GM12865 (cell line): ENCODE measurements at places on chromosomes 3 and 15.

- no peak for DNase-seq
Measured at GRCh38 chr3:8152821-8153418, 348.7 kb upstream of the LMCD1 start.

DNA sequence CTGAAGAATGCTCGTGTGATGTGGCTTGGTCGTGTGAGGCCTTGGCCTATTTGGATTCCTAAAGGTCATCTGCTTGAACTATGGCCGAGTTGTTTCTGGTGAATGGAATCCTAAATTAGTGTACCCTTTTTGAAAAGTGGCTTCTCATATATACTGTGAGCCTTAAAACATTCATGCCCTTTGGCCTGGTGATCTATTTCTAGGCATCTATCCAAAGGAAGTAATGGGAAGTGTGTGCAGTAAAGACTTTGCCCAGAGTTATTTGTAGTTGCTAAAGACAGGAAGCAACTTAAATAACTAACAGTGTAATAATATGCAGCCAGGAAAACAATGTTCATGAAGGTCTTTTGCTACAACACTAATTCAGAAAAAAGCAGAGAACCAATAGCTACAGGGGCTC is 3.0 kb downstream of the DGKG start:
- no peak for DNase-seq

DNA sequence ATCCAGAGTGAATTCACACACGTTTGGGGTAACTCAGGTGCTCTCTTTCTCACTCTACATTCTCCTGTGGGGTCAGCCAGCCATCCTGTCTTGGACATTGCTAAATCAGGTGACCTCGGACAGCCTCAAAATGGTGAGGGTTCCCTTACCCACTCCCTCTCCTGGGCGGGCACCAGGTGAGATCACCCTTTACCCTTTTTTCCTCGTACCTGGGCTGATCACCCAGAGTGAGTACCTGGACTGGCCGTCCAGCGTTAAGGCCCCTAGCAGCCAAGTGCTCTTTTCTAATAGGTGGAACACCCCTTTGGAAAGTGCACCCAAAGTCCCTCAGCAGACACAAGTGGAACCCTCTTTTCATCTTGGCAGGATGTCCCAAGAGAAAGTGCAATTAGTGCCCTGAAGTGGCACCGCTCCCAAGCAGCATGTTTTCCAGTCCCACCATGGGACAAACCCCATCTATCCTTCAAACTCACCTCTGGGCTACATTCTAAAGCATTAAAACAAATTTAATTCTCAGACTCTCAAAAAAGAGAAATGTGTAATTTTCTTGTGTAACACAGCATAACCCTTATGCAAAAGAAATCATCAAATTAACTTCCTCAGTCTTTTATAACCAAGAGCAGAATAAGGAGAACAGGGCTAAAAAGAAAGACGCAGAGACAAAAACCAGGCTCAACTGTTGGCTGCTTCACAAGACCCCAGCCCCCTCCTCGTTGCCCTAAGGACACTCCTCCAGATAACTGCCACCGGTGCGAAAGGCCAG is 20.7 kb downstream of the TRANK1 start:
- no peak for DNase-seq

- DNase-seq = no peak
Measured at GRCh38 chr15:34709866-34710265, 44.9 kb downstream of the GJD2 start.

DNA sequence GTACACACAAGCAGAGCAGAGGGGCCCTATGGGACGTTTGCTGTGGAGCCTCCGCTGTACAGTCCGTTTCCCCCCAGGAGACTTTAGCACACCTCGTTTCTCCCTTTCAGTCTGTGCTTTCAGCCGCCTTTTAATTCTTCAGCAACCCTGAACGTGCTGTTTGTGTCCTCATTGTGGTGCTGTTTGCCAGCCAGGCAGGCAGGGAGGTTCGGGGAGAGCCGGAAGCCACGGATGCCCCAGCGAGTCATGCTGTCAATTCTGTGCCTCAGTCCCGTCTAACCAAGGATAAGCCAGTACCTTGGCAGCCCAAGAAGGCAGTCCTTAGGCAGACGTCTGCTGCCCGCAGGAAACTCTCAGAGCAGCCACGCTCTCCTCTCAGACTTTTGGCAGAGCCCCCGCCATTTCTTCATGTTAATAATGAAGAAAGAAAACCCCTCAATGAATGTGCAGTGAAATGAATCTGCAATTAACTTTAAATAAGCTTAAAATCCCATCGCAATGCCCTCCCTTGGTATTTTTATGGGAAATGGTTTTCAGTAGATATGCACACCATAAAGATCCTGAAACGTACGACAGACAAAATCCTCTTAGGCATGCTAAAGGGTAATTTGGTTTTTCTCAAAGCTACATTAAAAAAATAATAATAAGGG is 158.6 kb downstream of the UACA start:
- no peak for DNase-seq
